ENCODE measurements at places on chromosomes 5 and 9.

DNA sequence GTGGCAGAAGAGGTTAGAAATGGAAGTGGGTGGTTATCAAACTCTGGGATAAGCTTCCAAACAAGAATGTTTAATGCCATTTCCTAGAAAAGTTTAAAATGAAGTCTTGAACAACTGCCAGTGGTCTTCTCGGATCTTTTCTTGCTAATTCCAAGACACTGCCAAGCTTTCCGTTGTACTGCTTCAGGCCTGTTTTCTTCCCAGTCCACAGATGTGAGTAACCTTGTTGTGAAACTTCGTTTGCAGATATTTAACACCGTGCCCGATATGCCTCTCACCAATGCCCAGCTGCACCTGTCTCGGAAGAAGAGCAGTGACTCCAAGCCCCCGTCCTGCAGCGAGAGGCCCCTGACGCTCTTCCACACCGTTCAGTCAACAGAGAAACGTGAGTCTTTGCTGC is 269.8 kb downstream of the NR3C1 start:
- DNase-seq = no peak

- no peak for DNase-seq
Observed at GRCh38 chr9:37198039-37198729, 77.8 kb downstream of the ZCCHC7 start.

DNA sequence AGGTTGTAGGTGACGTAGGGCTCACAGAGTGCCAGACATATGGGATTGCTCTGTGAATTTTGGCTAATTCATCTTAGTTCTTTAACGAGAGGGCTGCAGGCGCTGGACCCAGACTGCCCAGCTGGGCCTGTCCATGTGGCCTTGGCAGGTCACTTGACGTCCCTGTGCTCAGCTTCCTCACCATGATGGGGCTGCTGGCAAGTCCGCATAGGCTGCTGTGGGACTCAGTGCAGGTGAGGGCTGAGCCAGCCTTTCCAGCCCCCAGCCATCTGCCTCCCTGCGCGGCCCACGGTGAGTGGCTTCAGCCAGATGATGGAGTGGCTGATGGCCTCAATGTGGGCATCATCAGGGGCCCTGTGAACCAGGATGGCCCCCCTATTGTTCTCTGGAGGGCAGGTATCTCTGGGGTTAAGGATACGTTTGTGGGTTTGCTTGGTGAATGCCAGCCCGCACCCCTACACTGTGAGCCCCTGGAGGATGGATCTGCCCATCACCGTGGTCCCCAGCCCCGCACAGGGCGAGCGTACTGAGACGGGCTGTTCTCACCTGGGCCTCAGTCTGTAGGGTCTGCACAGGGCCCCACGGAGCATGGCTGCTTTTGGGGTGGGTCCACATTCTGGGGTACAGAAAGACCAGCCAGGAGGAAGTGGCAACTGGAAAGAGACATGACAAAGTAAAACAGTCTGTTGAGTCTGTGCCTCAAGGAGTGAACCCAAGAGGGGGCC is 3.7 kb downstream of the CARD19 start:
- DNase-seq = no peak

- DNase-seq = no peak
Observed at GRCh38 chr5:138990986-138991590, 116.0 kb upstream of the LRRTM2 start.

DNA sequence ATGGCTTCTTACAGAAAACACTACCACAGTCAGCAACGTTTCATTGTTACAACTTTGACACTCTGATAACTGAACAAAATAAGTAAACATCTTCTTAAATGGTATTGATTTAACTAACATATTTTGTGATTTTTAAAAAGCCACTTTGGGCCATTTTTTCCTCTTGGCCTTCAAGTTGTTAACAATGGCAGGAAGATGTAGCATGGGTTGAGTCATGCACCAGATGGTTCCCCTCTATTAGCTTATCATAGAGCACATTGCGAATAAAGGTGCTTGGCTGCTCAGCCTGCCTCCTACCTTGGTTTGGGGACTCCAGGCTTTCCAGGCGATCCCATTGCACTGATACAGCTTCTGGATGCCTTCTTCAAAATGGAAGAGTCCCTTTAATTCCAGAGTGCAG is 24.1 kb upstream of the CER1 start:
- no peak for DNase-seq

GRCh38 chr5:590346-590745 is 21.8 kb upstream of the CEP72 start:
- no peak for DNase-seq

DNA sequence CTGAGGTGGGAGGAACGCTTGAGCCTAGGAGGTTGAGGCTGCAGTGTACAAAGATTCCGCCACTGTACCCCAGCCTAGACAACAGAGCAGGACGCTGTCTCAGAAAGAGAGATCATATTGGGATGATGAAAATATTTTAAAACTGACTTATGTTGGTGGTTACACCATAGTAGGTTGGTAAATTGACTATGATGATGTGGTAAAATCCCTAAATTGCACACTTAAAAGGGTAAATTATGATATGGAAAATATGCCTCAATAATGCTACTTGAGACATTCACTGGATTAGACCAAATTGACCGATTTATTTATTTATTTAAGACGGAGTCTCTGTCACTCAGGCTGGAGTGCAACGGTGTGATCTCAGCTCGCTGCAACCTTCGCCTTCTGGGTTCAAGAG is 21.9 kb upstream of the TOR1B start:
- DNase-seq = no peak

DNA sequence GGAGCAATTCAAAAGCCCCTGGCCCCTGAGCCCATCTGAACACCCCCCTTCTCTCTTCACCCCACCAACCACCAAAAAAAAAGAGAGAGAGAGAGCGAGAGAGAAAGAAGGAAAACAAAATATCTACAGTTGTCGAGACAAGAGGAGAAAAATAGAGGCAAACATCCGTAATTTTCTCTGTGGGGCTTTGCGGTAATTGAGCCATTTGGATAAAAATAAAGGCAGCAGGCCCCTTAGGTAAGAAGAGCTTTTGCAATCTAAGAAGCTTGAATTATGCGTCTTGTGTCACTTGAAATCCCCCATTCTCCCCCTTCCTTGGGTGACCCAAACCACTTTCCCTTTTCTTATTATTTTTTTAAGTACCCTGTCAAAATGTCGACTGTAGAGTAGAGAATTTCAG is 35.5 kb upstream of the FUBP3 start:
- no peak for DNase-seq

- no peak for DNase-seq
Observed at GRCh38 chr9:79023134-79023580, 548.6 kb upstream of the TLE4 start.

GRCh38 chr9:123327697-123328100 is 28.3 kb upstream of the CRB2 start:
- no peak for DNase-seq

GRCh38 chr5:116719106-116719505 is 144.5 kb upstream of the SEMA6A start:
- no peak for DNase-seq

DNA sequence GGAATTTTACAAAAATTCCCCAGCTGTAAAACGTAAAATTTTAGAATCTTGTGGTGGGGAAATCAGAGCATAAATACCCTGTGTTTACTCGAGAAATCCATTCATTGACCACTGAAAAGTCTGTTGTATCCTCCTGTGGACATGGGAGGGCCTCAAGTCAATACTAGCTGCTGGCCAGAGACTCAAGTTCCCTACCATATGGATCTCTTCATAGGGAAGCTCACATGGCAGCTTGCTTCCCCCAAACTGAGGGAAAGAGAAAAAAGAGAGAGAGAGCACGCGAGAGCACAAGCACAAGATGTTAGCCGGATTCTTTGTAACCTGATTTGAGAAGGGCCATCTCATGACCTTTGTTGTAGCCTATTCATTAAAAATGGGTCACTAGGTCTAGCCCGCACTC is 591.9 kb downstream of the LRRC70 start:
- DNase-seq = no peak

DNA sequence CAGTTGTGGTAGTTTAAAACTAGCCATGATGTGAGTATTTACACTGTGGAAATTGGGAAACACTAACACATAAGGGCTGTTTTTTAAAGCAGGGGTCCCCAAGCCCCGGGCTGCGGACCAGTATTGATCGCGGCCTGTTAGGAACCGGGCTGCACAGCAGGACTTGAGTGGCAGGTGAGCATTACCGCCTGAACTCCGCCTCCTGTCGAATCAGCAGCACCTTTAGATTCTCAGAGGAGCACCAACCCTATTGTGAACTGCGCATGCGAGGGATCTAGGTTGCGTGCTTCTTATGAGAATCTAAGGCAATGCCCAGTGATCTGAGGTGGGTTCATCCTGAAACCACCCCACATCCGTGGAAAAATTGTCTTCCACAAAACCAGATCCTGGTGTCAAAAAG is 127.8 kb downstream of the PCSK5 start:
- no peak for DNase-seq

DNA sequence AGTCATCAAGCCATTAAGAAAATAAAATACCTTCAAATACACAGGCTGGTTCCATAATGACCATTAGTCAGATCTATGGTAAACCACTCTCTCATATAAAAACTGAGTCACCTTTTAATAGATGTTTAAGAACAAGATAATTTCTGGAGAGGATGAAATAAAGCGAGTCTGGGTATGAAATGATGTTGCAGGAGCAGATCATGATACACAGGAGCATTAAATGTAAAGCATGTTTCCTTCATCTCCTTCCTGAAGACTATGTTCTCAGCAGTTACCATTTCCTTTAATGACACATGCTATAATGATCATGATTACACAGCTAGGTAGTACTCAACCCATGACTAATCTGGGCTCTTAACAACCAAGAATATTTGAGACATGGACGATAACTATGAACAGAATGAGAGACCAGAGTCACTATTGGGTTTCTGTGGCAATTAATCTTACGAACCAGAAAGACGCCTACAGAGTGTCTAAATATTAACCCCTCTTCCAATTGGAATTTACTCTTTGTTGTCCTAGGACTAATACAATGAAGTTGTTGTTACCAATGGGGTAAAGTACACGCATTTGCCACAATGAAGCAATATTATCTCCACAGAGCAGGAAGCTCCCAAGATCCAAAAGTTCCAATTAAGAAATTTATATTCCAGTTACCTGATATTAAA is 105.6 kb downstream of the NR6A1 start:
- no peak for DNase-seq

- DNase-seq = no peak
Observed at GRCh38 chr9:19660019-19660418, 128.8 kb downstream of the SLC24A2 start.

- DNase-seq = peak; percentile 20
Observed at GRCh38 chr5:72818866-72819534, 2.5 kb downstream of the TNPO1 start.

- DNase-seq = no peak
Observed at GRCh38 chr5:168765551-168766425, 186.6 kb upstream of the PANK3 start.

- DNase-seq = no peak
Observed at GRCh38 chr9:96331236-96331947, 29.4 kb upstream of the HSD17B3 start.

GRCh38 chr9:136690806-136691261 is 3.6 kb upstream of the AGPAT2 start:
- no peak for DNase-seq

GRCh38 chr5:142925795-142926194 is 155.6 kb downstream of the ARHGAP26 start:
- no peak for DNase-seq

- no peak for DNase-seq
Observed at GRCh38 chr5:176781054-176781375, 29.3 kb upstream of the UNC5A start.

GRCh38 chr5:127683008-127683407 is 20.2 kb upstream of the CCDC192 start:
- DNase-seq = no peak

GRCh38 chr5:23164971-23165370 is 311.8 kb upstream of the CDH12 start:
- DNase-seq = no peak

DNA sequence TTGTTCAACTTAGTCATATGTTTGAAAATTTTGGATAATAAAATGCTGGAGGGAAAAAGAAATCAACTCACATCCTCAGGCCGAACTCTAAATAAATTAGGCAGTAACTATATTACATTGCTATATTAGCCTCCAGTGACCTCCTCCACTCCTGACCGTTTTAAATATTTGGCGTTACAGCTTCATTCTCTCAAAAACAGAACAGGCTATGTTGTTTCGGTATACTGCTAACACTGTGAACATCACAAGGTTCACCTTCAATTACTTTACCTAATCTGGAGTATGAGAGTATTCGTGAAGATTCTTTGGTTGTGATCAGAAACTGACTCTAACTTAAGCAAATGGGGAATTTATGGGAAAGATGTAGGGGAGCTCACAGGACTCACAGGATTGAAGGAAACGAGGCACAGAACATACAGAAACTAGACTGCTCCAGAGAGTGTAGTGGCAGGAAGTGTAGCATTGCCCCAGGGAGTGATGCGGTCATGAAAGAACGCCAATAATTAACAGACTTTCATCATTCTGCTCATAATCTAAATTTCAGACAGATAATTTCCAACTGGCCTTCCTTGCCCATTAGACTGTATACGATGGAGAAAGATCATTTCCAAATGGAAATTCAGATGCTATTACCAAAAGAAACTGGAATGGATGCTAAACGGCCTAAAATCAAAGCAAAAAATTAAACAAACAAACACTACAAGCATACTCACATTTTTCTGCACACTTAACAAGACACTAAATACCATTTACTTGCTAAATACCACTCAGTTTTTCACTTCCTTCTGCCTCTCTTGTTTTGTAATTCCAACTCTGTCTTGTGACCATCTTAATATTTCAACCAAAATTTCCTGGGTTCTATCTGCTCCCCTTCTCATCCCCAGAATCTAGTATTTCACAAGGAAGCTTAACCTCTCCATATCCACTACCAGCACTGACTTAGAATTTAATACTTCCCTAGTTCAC is 110.1 kb upstream of the LPAR1 start:
- no peak for DNase-seq

DNA sequence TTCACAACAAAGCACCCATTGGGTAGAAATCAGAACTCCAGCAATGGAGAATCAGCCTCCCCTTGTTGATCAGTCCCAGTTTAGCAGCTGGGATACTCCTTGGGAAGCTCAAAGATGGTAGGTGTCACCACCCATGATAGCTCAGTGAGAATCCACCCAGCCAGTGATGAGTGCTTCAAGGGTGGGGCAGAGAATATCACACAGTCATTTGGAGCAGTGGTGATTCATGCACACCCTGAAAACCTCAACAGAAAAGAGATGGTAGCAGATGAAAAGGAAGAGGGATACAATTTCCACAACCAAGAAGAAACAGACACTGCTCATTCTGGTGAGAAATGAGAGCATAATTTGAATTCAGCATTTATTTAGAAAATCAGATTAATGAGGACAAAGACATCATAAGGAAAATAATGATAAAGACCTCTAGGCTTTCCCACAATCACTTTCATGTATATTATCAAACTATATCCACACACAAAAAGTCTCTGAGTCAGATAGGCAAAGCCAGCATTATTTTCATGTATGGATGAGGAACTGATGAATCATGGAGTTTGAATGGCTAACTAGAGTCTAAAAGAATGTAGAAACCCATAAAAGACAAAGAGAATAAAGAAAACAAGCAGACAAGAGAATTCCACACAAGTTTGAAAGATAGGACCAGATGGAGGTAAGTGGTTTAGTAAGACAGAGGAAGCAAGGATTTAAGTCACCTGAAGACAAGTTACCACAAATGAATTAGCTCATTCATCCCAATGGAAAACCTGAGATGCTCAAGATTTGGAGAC is 82.9 kb downstream of the FEM1C start:
- DNase-seq = no peak

- DNase-seq = no peak
Observed at GRCh38 chr9:137178201-137178938, 6.5 kb upstream of the TMEM210 start.

Data from activated T-helper 1 cell treated with Interleukin-2 at 50 U/mL for 16 hours (primary cell).